ENCODE measurements at places on chromosomes 2 and 18.
A peak's percentile ranks its signal among the peaks of the same experiment; 100 is the strongest.

GRCh38 chr18:22185771-22186386 lies 16.5 kb downstream of the GATA6 start:
- DNase-seq = no peak

- no peak for DNase-seq
Measured at GRCh38 chr2:159879051-159879604, 81.1 kb upstream of the CD302 start.

DNA sequence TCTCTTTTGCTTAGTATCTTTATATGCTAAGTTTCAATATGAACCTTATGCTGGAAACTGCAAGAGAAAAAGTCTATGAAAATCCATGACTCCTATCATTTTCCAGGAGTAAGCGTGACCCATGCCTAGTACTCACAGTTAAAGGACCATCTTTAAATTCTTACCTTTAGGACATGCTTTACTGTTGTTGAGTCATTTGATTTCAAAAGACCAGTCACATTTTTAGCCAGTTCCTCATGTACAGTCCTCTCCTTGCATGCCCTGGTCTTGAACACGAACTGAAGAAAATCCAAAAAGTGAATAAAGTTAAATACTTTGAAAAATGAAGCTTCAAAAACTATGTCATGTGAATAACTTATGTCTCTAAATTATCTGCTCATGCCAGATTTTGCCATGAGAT lies 117.8 kb upstream of the CCDC195 start:
- DNase-seq = no peak

DNA sequence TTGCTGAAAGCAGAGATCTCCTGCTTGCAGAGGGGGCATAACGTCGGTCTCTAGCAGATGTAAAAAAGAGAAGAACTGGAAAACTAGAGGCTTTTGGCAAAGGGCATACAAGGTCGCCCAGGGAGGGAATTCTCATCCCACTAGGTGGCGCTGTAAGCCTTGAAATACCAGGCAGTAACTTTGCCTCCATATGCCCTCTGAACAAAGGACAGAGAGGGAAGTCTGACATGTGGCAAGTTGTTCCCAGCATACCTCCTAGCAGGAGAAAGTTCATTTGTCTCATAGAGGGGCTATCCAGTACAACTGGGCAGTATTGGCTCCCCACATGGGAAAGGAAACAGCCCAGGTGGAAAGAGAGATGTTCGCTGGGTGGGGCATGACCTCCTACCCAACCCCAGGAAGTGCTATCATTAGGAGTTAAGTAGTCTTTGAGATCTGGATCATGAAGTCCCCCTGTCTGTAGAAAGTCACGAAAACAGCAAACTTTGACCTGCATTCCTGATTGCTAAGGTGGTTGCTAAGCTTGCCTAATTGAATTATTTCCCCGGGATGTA lies 39.9 kb downstream of the STK17B start:
- peak; percentile 39 for DNase-seq

DNA sequence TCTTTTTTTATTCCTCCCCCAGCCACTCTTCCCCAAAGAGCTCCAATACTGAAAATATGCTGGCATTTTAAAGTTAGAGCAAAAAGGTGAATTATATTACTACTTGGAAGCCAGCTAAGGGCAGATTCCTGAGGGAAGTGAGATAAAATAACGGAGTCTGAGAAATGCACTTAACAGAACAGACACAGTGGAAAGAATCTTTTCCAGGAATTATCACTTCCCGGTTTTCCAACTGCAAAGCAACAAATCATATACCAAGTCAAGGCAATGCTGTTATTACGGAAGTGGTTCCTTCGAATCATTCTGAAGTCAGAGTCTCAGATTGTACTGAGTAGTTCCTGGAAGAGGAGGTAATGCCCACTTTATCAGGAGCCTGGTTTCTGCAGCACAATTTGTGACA lies 435.0 kb upstream of the SPRED2 start:
- DNase-seq = no peak

GRCh38 chr2:207603486-207603885 lies 21.7 kb downstream of the METTL21A start:
- no peak for DNase-seq

GRCh38 chr2:210548878-210549384 lies 7.5 kb upstream of the CPS1 start:
- no peak for DNase-seq

GRCh38 chr18:50719471-50720324 lies 100.1 kb downstream of the MRO start:
- no peak for DNase-seq

DNA sequence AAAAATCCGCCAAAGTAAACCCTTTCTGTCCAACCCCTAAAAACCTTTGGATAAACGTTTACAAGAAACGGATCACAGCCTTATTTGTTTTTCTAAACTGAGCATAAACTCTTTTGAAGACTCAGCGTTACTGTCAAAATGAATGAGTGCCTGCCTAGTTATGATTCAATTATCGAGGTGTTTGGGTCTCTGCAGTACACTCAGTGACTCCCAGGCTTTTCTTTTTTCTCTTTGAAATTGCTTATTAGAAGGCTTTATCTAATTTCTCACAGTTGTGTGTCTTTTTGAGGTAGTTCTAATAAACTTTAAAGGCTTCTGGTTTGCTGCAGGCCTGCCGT lies 663 bp downstream of the RHBDD1 start:
- no peak for DNase-seq

DNA sequence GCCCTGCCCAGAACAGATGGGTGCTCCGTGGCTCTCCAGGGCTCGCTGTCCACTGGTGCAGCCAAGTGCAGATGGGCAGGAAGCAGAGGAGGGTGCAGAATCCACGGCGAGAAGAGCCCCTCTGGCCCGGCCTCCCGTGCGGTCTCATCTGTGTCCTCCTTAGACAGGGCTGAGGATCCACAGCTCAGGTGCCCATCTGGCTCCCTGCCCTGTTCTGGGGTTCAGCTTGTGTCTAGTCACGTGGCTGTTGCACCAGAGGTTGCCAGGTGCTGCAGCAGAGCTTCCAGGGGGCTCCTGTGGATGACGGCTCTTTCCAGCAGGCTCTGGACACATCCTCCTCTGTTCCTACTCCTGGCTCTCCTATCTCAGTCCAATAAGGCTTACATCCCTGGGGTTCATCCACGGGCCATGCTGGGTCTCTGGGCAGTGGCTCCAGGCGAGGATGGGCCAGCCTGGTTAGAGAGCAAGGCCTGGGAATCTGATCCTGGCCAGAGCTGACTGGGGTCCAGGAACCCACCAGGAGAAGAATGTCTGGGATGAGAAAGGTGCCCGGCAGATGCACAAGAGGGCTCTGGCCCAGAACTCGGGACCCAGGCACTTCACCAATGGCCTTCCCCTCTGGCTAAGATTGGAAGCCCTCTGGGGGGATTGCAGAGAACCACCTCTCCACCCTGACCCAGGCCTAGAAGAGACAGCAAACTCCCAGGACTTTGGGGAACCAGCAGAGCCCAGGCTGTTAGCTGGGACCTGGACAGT lies 116.3 kb upstream of the ID2 start:
- DNase-seq = no peak

DNA sequence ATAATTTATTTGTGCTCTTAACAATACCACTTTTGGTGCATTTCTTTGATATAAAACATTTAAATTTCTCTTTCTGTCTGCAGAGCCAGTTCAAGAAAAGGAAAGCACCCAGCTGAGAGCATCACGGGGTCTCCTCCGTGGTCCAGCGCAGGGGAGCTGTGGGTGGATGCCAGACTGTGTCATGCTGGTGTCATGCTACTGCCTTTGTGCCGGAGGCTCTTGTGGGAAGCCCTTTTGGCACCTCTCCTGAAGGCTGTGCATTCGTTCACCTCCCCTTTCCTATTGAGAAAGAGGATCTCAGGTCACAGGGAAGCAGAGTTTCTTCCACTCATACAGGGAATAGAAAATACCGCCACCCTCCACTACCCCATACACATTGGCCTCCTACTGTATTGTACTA lies 450.4 kb downstream of the GALR1 start:
- no peak for DNase-seq

GRCh38 chr2:223989206-223989855 lies 32.1 kb downstream of the MRPL44 start:
- no peak for DNase-seq

GRCh38 chr2:20649976-20650375 lies 922 bp downstream of the HS1BP3 start:
- DNase-seq = no peak

DNA sequence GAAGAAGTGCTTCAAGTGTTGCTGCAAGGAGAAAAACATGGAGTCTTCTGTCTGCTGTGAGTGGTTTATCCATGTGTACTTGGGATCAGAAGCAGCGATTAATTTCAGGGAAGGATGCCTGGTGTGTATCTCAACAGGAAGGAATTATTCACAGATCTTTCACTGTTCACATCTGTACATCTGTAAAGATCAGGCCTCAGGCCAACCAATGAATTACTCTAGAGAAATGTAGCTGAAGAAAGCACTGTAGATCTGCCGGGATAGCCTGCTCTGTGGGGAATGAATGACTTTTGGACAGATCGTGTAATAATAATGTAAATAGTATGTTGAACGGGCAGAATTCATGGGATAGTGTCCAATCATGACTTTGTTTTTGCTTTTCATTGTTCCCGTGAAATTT lies 54.0 kb upstream of the SPP2 start:
- DNase-seq = no peak

- no peak for DNase-seq
Measured at GRCh38 chr2:157938556-157938955, 62.4 kb upstream of the ACVR1 start.

DNA sequence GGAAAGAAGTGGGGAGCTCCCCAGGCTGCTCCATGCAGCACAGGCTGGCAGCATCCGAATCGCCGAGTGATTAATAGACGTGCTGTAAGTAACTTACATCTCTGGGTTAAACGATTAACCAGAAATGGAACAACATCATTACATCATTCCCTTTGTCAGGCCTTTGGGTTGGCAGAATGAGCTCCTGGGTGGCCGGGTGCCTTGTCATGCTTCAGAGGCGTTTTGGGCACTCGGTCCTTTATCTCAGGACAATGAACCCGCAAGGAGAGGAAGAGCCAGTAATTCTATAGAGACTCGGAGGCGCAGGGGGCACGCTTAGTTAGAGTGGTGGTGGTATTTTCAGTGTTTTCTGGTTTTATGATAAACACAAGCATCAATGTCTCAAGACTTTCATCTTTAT lies 146.9 kb upstream of the TPO start:
- no peak for DNase-seq

GRCh38 chr18:4994710-4995109 lies 202.3 kb downstream of the AKAIN1 start:
- no peak for DNase-seq

GRCh38 chr2:84781942-84782716 lies 98.8 kb downstream of the TRABD2A start:
- DNase-seq = no peak

DNA sequence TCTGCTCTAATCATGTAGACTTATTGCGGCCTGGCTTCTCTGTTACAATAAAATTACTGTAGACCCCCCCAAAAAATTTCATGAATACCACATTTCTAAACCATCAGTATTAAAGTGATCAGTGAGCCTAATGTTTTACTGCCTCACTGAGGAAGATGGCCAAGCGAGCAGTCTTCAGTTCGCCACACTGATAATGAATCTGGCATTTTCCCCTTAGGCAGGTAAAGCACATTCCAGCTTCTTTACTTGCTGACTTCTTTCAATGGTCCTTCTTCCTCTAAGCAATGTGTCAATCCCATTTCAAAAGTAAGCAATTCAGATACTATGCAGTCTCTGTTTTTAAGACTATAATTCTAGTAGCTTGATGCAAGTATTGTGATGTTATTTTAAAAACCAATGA lies 137.6 kb downstream of the LAMA1 start:
- no peak for DNase-seq

GRCh38 chr2:136183097-136183496 lies 65.1 kb upstream of the CXCR4 start:
- DNase-seq = no peak

GRCh38 chr2:182435754-182436153 lies 8.9 kb upstream of the PDE1A start:
- DNase-seq = no peak

DNA sequence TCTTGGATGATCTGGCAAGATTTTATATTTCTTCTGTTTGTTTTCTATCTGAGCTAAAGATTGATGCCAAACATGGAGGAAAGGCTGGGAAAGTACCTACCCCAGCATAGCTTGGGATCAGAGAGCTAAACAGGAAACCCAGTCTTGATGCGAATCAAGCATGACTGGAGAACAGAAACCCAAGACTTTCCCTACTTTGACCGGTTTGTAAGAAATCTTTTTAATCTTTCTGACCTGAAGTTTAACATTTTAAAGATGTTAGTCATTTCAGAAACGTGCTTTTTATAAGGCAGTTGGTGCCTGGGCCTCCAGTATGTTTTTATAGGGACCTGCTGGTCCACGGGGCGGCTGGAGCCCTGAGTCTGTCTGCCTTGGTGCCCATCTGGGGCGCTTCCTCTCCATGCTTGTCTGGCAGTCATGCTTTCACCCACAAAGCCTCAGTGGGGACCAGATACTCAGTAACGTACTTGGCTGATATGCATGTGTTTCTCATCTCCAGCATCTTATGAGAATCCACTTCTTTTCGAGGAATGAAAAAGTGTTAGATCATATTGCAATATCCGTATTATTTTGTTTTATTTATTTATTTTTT lies 266.5 kb downstream of the PTGR3 start:
- DNase-seq = no peak

DNA sequence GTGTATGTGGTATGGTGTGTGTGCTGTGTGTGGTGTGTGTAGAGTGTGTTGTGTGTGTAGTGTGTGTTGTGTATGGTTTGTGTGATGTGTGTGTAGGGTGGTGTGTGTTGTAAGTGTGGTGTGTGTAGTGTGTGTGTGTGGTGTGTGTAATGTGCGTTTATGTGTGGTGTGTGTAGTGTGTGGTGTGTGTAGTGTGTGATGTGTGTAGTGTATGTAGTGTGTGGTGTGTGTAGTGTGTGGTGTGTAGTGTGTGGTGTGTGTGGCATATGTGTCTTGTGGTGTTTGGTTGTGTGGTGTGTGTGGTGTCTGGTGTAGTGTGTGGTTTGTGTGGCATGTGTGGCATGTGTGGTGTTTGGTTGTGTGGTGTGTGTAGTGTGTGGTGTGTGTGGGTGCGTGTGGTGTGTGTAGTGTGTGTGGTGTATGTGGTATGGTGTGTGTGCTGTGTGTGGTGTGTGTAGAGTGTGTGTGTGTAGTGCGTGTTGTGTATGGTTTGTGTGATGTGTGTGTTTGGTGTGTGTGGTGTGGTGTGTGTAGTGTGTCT lies 4.0 kb upstream of the RTP5 start:
- no peak for DNase-seq

GRCh38 chr2:63488118-63488713 lies 100.1 kb downstream of the WDPCP start:
- DNase-seq = peak; percentile 18

- DNase-seq = no peak
Measured at GRCh38 chr2:119359774-119360173, 6.9 kb downstream of the C2orf76 start.

GRCh38 chr18:6983366-6983765 lies 134.2 kb downstream of the LAMA1 start:
- no peak for DNase-seq

GRCh38 chr2:98585386-98585785 lies 22.9 kb downstream of the COA5 start:
- DNase-seq = no peak

- peak; percentile 10 for DNase-seq
Measured at GRCh38 chr2:43831543-43832294, 6.9 kb downstream of the ABCG5 start.

Measured in hematopoietic multipotent progenitor cell (in vitro differentiated cells).